ENCODE measurements at places on chromosomes 7 and 10. TPM values are rescaled to one million over a fixed set of nuclear protein-coding genes. Genes with fewer than 3 reads are reported as not detected.
A peak's percentile ranks its signal among the peaks of the same experiment; 100 is the strongest.

Gene TUBAL3
- total RNA-seq = not detected

DNA sequence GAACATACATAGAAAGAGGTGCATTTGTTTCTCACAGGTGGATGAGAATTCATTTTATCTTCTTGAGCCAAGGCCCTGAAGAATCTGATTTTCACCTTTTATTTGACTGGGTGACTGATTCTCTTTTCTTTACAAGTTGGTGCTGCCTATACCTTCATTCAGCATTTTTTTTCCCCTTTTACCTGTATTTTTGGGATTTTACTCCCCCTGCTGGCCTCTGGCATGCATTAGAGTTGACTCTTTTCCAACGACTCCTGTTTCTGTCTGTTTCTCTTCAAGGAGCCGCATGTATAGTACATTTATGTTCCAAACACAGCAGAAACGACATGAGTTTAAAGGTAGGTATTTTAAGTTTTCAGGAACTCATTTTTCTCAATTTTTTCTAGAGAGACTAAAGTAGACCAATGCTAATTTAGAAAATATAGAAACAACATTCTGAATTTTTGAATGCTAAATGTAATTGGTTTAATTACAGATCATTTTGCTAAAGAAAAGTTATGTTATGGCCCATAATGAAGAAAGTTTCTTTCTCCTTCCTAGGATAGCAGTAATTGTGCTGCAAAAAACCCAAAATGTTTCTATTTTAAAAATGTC lies 149.8 kb upstream of the HDAC9 start:
- DNase-seq = peak; percentile 60

DNA sequence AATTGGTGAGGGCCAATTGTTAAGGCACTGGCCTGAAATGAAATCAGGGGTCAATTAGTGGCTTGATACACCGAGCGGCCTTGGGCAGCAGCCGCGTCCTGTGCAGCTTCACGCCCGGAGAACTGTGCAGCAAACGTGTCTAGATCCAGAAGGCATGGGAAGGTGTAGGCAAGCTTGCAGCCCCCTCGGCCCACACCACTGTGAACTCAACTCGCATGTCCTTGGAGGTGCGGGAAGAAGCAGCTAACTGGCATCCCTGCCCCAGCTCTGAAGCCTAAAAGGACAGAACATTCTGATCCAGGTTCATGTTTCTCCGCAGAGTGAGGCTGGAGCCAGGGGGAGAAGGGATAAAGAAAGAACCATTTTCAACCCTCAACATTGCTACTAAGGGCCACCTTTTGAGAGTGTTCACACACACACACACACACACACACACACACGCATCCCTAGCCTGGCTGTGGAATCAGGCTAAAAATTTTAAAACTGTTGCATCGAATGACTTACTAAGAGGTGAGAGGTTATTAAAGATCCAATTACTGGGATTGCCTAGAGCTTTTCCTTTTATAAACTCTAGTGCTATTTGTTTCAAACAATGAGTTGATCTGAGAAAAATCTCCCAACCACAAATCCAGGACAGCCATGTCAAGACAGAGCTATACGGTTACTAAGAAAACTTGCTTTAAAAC lies 104.0 kb downstream of the PARP12 start:
- no peak for DNase-seq

- no peak for DNase-seq
Measured at GRCh38 chr7:40887099-40887498, 752.3 kb downstream of the SUGCT start.

GRCh38 chr7:20557116-20557515 lies 58.4 kb upstream of the ABCB5 start:
- DNase-seq = peak; percentile 50

GRCh38 chr10:16640153-16640552 lies 118.5 kb upstream of the C1QL3 start:
- DNase-seq = no peak

Gene RPA3
- 25.8 TPM for total RNA-seq

Gene ATP6V0E2
- 4.8 TPM for total RNA-seq

GRCh38 chr7:94921911-94922310 lies 14.5 kb downstream of the PPP1R9A start:
- no peak for DNase-seq

Gene CFAP58
- 0.48 TPM for total RNA-seq

Gene AZGP1
- total RNA-seq = 9.9 TPM

All from umbilical cord (tissue), 2 donors.